ENCODE measurements at places on chromosomes 3 and 15.
A peak's percentile ranks its signal among the peaks of the same experiment; 100 is the strongest.

DNA sequence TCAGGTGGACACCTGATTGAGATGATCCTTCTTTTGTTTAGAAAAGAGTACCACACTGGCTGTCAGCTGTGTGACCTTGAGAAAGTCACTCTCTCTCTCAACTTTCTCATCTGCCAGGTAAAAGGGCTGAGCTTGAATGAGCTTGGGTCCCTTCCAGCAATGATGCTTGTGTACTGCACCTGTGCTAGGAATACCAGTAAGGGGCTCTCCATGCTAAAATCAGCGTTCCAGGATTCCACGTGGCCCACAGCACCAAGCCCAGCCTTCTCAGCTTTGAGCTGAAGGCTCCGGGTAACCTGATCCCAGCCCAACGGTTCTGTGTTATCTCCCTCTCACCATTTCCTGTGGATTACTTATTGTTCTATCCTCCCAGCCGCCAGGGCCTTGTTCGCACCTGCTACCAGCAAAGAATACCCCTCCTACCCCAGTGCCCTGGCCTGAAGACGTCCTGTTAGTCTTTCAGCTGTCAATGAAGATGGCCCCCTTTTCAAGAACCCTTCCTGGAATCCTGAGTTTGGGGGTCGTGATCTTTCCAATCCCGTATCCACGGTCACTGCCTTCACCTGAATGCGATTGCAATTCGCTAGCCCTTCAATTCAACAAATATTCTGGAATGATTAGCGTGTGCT lies 54.2 kb upstream of the CGNL1 start:
- peak; percentile 17 for DNase-seq

DNA sequence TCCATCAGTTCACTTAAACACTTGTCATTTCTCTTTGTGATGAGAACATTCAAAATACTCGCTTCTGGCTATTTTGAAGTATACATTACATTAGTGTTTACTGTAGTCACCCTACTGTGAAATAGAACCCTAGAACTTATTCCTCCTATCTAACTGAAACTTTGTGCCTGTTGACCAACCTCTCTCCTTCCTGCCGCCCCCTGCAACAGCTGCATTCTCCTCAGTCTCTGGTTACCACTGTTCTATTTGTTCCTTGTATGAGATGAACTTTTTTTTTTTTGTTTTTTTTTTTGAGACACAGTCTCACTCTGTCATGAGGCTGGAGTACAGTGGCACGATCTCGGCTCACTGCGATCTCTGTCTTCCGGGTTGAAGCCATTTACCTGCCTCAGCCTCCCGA lies 2.9 kb downstream of the RAD51 start:
- no peak for DNase-seq

DNA sequence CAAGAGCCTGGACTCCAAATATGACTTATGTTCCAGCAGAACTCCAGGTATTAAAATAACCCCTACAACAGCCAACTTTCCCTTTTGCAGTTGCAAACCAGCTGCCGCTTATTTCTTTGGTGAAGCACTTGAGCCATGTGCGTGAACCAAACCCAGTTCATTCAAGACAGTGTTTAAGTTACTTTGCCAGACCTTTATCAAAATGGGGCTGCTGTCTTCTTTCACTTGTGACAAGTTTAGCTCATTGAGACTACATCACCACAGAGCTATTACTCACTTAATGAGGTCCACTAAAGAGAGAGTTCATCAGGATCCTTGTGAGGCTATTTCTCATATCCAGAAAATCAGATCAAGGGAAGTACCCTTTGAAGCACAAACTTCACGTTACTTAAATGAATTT lies 2.4 kb upstream of the XRN1 start:
- DNase-seq: no peak

GRCh38 chr3:142819179-142819578 lies 69.7 kb downstream of the PCOLCE2 start:
- DNase-seq: no peak

GRCh38 chr3:71095511-71096291 lies 487.8 kb downstream of the FOXP1 start:
- no peak for DNase-seq

GRCh38 chr3:139439278-139439677 lies 37.0 kb downstream of the RBP2 start:
- no peak for DNase-seq

DNA sequence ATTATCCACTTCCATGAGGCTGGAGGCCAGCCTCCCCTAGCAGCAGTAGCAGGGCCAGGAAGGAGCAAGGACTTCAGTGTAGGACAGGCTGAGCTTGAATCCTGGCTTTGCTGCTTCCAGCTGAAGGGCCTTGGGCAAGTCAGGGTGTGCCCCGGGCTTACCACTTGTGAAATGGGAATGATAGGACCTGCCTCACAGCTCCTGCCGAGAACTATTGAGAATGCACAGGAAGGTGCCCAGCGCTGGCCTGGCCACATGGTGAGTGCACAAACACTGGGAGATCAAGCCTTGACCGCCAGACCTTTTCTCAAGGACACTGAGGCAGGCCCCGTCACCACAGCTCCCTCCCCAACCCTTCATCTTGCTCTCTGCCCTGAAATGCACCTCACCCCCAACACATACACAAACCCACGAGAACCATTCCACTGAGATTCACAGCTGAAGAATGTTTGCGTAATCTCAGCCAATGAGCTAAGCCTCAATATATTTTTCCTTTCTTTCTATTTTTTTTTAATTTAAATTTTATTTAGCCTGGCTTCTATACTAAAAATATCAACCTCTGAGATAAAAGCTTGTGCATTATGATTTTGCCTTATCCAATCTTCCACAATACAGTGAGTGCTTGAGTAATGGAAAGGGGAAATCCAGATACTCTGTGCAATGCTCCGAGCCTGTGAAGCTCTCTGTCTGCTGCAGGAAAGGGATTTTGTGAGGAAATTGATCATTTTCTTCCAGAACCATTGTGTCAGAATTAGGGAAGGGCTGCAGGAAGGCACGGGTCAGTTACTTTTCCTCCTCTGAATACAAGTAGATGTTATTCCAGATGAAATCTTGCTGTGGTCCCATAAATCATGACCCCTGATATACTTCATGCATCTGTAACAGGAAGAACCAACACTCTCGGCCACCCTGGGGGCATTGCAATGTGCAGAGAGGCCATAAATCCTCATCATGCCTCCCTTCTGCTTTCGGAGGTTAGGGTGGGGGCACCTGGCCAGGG lies 193.9 kb downstream of the TLE3 start:
- DNase-seq: no peak

- no peak for DNase-seq
Observed at GRCh38 chr15:93308026-93308690, 219.1 kb upstream of the RGMA start.

DNA sequence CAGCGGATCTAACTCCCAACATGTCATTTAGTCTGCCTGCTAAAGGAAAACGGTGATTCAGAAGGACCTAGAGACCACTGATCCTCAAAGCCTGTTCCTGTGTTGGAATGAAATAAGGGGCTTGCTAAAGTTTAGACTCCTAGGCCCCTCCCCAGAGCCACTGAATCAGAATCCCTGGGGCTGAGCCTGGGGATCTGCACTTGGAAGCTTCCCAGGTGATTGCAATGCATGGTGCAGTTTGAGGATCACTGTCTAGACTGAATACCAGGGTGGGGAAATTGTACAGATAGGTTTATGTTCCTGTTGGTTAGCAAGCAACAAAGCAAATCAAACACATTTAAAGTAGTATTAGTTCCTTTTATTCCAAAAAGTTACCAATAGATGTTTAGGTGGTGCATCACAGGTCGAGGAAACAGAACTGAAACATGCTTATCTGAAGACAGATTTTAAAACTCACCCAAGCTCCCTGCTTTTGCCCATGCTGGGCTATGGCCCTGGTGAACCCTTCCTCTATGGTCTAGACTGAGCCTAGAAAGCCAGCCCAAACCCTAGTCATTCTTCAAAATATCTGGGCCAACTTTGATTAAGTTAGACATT lies 29.6 kb upstream of the SPTBN5 start:
- peak; percentile 13 for DNase-seq

GRCh38 chr3:158642474-158643210 lies 1.7 kb upstream of the GFM1 start:
- no peak for DNase-seq

GRCh38 chr15:79967298-79968182 lies 3.5 kb downstream of the BCL2A1 start:
- DNase-seq: no peak

GRCh38 chr3:193620650-193621049 lies 27.6 kb downstream of the OPA1 start:
- DNase-seq: no peak

DNA sequence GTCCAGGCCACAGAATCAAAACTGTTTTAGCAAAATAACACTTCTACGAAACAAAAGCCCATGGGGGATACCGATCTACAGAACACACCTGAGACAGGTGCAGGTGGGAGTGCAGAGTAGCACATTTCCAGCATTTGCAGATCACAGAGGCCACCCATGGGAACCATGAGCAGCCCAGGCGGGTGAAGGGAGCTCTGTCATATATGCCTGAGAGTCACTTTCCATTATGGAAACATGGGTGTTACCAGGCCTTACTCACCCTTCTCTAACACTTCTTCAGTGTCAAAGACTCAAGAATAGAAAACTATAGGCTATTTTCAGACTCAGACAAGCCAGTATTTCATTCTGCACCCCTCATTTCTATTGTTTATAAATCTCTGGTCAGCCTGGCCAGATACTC lies 3.5 kb downstream of the PLA1A start:
- no peak for DNase-seq

DNA sequence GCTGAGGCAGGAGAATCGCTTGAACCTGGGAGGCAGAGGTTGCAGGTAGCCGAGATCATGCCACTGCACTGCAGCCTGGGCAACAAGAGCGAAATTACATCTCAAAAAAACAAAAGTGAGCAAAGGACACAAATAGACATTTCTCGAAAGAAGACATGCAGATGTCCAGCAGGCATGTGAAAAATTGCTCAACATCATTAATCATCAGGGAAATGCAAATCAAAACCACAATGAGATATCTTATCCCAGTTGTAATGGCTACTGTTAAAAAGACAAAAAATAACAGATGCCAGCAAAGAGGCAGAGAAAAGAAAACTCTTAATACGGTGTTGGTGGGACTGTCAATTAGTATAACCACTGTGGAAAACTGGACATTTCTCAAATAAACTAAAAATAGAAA lies 20.9 kb downstream of the ASB7 start:
- DNase-seq: no peak

DNA sequence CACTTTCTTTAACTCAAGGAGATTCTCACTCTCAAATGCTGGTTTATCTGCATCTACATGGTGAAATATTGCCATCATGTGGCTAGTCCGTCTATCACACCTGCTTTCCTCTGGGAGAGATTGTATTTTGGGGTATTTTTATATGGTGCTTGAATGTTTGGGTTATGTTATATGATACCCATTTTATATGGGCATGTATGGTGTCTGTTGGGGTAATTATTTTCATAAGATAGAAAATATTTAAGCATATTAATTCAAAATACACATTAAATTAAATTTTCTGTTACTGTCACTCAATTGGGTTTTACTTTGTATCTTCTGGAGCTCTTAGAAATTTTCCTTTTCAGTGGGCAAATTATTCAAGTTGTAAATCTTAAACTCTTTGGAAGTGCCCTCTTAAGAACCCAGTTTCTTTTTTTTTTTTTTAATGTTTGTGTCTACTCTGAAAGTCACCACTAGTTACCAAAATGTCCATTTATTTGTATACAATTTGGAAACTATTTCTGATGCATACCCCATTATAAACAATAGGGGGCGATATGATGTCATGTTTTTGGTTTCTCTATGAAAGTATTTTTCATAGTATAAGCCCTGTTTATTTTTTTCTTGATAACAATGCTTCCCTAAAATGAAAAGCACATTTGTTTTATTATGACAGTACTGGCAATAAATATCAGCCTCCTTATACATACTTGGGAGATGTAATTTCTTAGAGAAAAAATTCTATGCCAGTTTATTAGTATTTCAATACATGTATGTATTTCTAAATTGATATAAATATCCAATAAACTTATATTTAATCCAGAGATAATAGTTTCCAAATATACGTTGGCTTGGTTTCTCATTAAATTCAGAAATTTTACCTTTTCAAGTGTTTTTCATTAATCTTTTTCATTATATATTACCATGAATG lies 36.1 kb upstream of the PLSCR5 start:
- DNase-seq: no peak

DNA sequence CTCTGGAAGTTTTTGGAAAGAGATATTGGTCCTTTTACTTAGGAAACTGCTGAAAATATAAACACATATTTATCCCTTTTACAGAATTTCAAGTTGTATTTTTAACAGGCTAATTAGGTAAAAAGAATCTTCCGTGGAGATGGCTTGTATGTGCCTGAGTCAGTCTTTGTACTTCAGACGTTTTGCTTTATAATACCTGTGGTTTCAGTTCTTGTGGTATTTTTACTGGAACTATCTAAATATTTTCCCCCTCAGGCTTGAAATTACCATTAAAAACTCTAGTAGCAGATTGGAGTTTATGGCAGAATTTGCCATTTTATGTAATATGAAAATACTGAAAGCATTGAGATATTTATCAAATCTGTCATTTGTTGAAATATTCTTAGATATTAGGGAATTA lies 151.6 kb upstream of the CGNL1 start:
- no peak for DNase-seq

- DNase-seq: no peak
Observed at GRCh38 chr3:42005401-42005800, 43.5 kb upstream of the ULK4 start.

DNA sequence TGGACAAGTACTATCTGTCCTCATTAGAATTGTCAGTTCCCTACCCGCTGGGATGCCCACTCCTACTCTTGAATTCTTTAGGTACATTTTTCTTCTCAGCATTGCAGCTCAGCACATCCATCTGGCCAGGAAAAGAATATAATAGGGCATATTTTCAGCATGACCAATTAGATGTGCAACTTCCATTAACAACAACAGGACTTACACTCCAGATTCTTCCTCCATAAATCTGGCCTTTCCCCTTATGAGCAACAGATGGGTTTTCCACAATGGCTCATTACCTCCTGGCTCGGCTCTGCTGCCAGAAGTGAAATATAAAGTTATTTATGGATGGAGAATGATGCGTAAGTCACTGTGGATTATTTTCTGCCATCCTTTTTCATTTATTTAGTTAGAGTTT lies 443.8 kb upstream of the TGFBR2 start:
- no peak for DNase-seq
